BE2C (cell line): ENCODE measurements at places on chromosomes 2 and 18.

- DNase-seq: no peak
Measured at GRCh38 chr2:194696690-194697089, 960.3 kb upstream of the SLC39A10 start.

DNA sequence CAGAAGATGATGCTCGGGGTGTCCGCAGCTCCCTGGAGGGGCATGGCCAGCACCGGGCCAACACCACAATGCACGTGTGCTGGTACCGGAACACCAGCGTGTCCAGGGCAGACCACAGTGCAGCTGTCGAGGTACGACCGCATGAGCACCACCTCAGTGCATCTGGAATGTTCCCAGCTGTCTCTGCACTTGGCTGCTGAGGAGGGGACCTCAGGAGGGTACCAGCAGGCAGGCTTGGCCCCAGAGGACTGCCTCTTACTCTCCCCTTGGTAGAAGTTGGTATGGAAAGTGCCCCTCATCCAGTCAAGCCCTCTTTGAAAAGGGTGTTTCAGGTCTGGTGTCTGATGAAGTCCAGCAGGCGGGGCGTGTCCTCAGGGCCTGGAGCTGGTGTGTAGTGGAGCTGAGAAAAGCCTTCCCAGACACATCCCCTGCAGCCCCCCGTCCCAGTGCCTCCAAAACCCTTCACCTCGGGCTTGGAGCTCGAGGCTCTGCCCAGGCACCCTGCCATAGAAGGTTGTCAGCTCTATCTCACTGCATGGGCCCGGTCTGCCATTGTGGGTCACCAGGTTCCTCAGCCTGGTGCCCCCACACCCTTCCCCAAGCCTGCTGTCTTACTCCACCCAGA lies 16.7 kb downstream of the STK25 start:
- DNase-seq: no peak

GRCh38 chr18:45384137-45384961 lies 230.9 kb upstream of the SLC14A2 start:
- DNase-seq: peak; percentile 28

DNA sequence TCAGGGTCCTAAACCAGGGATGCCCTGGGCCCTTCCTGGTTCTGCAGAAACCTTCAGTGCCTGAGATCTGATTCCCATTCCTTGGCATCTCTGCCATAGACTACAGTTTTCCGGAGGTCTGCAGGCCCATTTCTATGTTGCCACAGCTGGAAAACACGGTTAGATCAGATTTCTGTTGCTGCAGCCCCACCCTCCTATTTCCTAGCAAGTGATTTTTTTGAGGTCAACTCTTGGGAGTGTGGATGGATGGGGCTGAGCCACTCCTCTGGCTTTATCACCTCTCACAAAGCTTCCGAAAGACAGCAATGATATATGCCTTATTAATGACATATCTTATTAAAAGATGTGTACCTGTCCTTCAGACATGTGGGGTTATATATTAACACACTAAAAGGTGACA lies 56.3 kb downstream of the ZAP70 start:
- DNase-seq: no peak

DNA sequence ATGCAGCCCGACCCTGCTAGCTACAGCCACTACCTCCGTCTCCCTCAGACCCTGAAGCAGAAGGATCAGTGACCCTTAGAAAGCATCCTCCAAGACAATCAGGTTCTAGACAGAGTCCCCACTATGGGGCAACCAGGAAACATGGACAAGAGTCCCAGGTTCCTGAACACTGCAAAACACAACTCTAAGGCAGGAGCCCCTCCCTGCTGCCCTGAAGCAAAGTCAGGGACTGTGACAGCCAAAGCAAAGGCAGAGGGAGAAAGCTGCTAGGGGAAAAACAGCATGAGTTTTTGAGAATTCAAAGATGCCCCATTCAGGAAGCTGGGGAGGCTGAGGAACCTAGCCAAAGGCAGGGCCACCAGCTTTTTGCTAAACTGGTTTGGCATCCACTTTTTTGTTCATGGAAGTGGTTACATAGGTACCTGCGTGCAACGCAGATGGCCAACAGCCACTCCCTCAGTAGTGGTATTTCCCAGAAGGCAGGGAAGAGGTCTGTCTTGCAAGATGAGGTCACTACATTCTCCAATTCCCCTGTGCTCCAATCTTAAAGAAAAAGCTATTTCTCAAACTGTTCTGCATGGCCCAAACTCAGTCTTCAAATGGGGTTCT lies 33.2 kb downstream of the MYO5B start:
- no peak for DNase-seq
